ENCODE measurements at places on chromosomes 1 and 21. TPM values are rescaled to one million over a fixed set of nuclear protein-coding genes. Genes with fewer than 3 reads are reported as not detected.

The APOBEC4 gene
- total RNA-seq: not detected

The RER1 gene
- 222 TPM for total RNA-seq

The SPRR3 gene
- total RNA-seq: not detected

The PLXNA2 gene
- 0.75 TPM for total RNA-seq

The NRAS gene
- total RNA-seq: 77.6 TPM

The SLC1A7 gene
- not detected for total RNA-seq

The CSTB gene
- 48.4 TPM for total RNA-seq

The DCDC2B gene
- total RNA-seq: not detected

The RIMS3 gene
- 1.7 TPM for total RNA-seq
